ENCODE measurements at places on chromosomes 2 and 18. TPM values are rescaled to one million over a fixed set of nuclear protein-coding genes. Genes with fewer than 3 reads are reported as not detected.

- no peak for DNase-seq
Observed at GRCh38 chr2:109300582-109300981, 171.6 kb downstream of the SH3RF3 start.

- DNase-seq: no peak
Observed at GRCh38 chr18:24991141-24992060, 360.6 kb downstream of the ZNF521 start.

GRCh38 chr2:60071490-60071831 is 482.0 kb downstream of the BCL11A start:
- DNase-seq: no peak

DNA sequence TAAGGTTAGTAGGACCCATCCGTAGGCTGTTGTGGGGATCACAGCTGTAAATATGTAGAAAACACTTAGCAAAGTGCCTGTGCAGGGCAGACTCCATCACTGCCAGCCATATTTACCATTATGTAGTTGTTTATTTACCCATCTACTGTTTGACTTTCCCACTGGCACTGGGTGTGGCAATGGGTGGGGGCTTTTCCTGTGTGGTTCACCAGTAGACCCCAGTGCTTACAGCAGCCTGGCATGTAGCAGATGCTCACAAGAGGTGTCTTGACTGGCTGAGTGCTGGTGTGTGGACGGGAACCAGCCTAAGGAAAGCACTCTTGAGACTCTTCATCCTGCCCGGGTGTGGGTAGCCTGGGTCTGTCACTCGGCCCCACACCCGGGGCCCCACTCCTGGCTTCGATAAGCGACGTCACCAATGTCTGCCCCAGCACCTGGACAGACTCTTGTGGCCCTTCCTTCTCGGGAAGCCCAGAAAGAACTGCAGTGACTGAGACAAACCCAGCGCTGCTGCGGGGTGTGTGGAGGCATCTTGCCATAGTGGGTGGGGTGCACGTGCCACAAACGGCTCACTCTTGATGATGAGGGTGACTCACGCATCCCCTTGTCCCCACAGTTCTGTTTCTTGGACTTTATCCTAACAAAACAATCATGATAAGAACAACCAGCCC is 78.3 kb downstream of the HDAC4 start:
- DNase-seq: no peak

GRCh38 chr18:24372279-24372872 is 25.2 kb downstream of the OSBPL1A start:
- DNase-seq: no peak

GRCh38 chr2:5867056-5867455 is 174.9 kb downstream of the SOX11 start:
- no peak for DNase-seq

The LMAN1 gene
- total RNA-seq: 52.3 TPM
